ENCODE measurements at places on chromosomes 6 and 20.

DNA sequence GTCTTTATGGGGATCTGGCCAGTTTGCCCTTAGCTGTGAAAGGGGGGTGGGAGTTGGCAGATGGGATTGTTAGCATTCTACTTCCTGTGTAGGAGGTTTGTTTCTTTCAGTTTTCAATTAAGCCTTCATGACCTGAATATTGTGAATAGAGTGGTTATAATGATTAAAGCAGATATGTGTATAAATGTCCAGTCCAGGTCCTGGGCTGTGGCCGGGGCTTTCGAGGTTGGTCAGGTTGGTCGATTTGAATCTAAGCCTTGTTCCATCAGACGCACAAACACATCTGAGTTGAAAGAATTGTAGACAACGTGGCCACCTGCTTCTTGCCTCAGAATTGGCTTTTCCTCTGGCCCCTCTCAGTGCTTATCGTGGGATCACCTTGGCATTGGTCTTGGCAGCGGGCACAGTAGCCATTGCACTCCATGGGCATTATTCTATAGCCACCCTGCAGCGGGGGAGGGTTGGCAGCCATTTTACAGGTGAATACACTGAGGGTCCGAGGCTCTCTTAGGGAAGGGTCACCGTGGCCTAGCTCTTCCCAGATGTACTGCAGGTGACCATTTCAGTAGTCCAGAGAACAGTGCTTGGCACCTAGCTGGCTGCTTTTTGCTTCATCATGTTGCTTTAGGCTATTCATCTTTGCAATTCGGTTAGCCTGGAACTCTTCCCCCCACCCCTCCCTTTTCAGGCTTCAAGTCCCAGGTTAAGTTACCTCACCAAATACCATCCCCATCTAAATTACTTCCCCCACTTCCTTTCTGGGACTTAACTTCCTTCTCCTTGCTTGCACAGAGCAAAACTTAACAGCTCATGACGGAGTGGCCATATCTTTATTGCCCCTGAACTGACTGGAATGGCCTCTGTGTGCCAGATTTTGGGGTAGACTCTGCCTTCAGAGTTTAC, 1.1 kb downstream of the RNF114 start:
- no peak for DNase-seq

DNA sequence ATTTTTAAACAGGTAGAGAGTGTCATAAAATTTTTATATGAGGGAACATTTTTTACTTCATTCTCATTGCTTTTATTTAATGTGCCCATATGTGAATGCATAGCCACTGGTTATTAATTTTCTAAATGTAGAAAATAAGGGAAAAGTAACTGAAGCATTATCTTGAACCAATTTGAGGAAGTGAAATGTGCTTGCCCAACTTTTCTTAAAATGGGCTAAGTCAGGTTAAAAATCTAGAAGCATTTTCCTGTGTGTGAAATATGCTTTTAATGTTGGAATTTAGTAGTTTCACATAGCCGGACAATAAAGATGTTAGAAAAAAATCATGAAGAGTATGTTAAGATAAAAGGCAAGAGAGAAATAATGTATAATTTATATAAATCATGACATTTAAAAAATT, 3.8 kb downstream of the SEC23B start:
- DNase-seq: no peak

DNA sequence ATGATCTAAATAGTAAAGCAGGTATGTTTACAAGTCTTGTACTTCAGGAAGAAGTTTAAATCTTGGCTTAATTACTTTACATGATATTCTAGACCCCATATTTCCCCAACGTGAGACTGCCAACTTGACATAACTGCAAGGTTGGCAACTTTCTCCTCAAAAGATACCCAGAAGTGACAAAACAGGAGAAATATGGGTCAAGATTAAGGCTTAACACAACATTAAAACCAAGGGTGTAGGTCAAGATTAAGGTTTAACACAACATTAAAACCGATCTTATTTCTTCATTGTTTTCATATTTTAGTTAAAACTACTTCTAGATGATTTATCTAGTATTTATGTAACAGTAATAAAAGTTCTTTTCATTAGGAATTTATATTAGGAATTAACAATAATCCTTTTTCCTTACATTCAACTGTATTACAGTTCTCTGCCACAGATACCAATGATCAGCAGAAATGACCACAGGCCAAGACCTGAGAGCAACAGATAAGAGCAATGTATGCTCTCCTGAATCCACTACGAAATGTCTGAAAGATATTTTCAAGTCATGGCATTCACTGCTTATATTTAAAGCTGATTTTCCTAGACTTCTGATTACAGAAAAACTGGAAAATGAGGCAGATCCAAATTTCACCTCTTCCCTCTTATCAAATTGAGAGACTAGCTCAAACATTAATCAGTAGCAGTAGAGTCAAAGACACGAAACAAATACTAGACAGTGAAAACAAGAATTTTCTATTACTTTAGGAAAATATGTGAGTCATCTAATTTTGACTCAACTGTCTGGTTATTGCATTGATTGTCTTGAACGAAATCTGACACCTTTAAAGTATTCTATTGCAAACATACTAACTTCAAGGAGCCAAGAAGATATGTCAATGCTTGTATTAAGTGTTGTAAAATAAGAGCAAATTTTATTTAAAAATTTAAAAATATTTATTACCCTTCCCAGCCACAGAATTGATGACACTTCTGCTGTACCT, 72.3 kb downstream of the RNGTT start:
- DNase-seq: no peak

DNA sequence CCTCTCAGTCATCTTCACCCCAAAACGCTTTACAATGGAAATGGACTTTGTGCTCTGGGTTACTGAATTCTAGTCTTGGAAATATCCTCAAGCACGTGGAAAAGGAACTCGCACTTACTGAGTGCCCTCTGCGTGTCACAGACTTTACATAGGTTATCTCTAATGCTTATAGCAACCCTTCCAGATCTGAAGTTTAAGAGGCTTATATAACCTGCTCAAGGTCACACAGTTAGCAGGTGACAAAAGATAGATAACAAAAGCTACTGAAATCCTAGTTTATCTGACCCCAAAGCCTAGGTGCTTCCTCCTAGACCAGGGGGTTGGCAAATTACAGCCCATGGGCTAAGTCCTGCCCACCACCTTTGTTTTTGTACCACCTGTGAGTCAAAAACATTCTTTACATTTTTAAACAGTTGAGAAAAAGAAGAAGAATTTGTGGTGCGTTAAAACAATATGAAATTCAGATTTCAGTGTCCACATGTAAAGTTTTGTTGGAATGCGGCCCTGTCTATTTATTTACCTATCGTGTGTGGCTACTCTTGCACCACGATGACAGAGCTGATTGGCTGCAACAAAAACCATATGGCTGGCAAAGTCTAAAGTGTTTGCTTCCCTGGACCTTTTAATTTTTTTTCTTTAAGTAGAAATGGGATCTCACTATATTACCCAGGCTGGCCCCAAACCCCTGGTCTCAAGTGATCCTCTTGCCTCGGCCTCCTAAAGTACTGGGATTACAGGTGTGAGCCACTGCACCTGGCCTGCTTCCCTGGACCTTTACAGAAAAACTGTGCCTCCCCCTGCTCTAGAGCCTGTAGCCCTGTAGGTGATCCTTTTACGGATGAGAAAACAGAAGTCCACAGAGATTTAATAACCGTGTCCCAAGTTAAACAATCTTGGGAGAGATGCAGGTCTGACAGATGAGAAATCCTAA, 110.2 kb upstream of the RREB1 start:
- DNase-seq: no peak

DNA sequence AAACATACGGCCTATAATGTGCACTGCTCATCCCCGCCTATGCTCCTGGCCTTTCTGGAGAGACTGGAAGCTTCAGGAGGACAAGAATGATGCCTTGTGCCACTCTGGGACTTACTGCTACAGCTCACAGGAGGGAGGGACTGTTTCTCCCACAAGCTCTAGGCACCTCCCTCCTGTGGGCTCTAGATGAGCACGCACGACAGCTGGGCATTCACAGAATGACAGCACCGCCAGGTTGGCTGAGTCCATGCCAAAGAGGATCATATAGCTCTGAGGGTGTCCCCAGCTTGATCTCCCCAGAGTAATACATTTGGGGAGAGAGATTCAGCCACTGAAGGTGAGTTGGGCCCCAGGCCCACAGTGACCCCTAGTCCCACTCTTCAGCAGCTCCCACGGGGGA, 10.1 kb upstream of the PGC start:
- no peak for DNase-seq

GRCh38 chr6:157885211-157885788, 62.3 kb downstream of the SNX9 start:
- peak; percentile 51 for DNase-seq

GRCh38 chr20:49510562-49511122, 28.2 kb upstream of the KCNB1 start:
- DNase-seq: no peak

DNA sequence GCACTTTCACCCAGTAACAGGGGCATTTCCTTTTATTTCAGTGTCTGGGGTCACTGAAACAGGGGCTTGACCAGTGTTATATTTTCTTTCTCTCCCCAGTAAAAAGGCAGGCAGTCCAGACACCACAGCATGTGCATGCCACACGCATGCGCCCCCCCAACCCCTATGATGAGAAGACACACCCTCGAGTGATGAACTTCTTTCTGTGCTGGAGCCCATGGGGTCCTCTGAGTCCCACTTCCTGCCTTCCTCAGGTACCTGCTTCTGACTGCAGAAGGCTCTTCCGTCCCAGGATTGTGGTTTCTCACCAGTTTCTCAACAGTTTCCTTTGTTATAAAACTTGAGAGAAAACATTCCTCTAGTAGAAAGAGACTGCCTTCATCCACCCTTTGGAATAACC, 45.7 kb upstream of the TMEM181 start:
- DNase-seq: no peak

GRCh38 chr6:28337121-28337520, 1.2 kb upstream of the ZSCAN31 start:
- DNase-seq: no peak

GRCh38 chr20:16622501-16622900, 49.3 kb upstream of the KIF16B start:
- DNase-seq: no peak

DNA sequence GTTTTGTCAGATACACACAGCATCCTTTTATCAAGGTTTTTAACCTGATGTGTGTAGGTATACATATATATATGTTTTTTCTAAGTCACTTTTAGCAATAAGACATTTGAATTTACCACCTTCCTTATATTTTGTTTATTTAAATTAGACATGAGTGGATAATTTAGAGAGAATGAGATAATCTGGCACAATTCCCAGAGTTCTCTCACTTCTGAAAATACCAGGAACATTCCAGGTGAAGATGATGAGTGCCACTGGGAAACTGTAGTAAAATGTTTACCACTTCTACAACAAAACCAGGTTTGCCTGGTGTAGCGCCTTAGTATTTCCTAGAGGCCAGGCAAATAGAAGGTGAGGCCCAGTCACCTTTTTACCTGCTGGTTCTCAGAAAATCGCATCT, 189.5 kb downstream of the TMEM242 start:
- no peak for DNase-seq

- no peak for DNase-seq
Observed at GRCh38 chr20:14711652-14712051, 374.2 kb upstream of the FLRT3 start.

DNA sequence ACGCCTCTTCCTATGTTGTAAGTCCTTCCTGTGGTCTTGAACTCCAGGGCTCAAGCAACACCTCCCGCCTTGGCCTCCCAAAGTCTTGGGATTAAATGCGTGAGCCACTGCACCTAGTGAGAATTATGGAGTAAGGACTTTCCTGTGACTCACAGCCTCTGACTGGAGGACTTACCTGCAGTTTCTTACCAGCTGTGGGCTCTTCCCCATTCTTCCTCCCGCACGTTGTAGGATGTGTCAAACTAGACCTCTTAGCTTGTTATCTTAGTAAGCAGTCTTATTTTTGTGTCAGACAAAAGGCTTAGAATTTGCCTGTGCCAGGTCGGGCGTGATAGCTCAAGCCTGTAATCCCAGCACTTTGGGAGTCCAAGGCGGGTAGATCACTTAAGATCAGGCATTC, 30.9 kb downstream of the BAK1 start:
- DNase-seq: no peak

DNA sequence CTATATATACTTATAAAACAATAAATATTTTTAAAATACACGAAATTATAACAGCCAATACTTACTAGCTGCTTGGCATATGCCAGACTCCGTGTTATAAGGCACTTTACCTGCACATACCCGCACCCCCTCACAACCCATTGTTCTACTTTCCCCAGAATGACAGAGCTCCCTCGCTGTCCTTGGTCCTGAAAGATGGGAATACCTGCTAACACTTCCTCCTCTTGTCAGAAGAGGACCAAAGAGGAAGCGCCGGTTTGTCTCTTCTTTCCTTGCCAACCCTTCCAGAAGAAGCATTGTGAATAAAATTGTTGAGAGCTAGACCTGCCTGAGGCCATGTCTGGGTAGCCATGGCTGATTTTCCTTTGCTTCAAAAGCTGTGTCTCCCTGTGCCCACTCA, 149.3 kb downstream of the PTPRT start:
- no peak for DNase-seq

DNA sequence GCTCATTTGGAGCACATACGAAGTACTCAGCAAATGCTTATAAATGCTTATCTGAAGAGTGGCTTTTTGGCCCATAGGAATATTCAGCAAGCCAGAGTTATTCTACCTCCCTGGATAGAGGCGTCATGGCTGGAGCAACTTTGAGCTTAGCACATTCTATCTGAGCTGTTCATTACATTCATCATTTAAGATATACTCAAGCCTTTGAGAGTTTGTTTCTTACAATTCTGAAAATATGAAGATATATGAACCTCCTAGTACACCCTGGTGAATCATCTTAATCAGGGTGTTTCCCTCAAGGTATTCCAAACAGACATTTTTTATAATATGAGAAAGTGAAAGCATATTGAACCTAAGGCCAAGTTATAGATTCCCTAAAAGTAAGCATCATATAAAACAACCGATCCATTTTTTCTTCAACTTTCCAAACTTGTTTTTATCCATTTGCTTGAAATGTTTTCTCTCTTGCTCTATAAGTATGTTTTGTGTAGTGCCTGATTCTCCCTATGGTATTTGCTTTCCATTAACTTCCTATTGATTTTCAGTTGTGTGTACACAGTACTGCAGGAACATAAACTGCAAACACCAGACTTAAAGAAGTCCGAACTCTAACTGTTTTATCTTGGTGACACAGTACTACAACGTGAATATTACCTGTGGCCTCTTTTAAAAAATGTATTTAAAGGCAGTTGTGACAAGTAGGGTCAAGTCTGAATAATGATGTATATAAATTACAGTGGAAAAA, 139.7 kb upstream of the PTPRK start:
- no peak for DNase-seq

- DNase-seq: no peak
Observed at GRCh38 chr6:155121699-155122098, 126.6 kb downstream of the TIAM2 start.
